ENCODE measurements at places on chromosomes 11 and 22.

DNA sequence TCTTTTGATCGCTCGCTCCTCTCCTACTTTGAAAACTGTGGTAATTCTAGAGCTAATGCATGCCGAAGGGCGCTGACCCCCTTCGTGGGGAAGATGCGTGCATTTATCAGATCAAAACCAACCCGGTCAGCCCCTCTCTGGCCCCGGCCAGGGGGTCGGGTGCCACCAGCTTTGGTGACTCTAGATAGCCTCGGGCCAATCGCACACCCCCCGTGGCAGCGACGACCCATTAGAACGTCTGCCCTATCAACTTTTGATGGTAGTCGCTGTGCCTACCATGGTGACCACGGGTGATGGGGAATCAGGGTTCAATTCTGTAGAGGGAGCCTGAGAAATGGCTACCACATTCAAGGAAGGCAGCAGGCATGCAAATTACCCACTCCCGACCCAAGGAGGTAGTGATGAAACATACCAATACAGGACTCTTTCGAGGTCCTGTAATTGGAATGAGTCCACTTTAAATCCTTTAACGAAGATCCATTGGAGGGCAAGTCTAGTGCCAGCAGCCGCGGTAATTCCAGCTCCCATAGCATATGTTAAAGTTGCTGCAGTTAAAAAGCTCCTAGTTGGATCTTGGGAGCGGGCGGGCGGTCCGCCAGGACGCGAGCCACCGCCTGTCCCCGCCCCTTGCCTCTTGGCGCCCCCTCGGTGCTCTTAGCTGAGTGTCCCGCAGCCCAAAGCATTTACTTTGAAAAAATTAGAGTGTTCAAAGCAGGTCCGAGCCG is 3898.2 kb upstream of the OR11H1 start:
- DNase-seq = no peak

GRCh38 chr11:22197139-22198005 is 4.5 kb downstream of the ANO5 start:
- DNase-seq = no peak

DNA sequence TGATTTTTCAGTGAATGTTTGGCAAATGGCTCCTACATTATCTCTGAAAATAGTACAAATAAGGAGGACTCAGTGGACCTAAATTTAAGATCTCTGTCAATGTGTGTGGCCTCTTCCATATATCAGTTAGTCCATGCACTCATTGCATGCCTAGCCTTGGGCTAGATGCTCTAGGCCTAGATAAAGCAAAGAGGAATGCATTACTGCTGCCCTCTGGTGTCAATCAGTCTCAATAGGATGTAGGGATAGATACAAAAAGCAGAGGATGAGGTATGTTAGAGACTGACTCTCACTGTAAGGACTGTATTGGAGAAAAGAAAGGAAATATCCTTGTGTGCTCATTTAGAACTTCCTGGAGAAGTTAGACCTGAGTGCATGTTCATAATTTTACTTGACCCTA is 42.0 kb downstream of the MS4A2 start:
- peak; percentile 58 for DNase-seq

GRCh38 chr11:23856654-23857053 is 640.2 kb upstream of the LUZP2 start:
- DNase-seq = no peak

DNA sequence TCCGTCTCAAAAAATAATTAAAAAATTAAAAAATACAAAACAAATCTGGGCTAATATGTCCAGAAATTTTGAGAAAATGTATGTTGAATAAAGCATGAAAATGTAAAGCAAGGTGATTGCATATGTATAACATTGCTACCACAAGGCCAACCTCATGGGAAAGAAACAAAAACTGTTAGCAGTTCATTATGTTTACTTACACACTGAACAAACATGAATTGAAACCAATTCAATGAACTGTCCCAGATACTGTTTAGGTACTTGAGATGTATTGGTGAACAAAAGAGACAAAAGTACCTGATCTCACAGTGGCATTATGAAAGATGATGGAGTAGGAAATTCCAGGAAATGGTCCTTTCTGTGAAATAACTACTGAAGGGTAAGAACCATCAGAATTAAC is 43.8 kb upstream of the IGLL5 start:
- no peak for DNase-seq

GRCh38 chr11:131027491-131027890 is 111.2 kb upstream of the SNX19 start:
- no peak for DNase-seq

GRCh38 chr11:123173040-123173855 is 21.8 kb downstream of the CLMP start:
- no peak for DNase-seq

GRCh38 chr11:46402957-46403902 is 11.7 kb upstream of the CHRM4 start:
- DNase-seq = no peak

GRCh38 chr11:124644426-124645280 is 22.0 kb downstream of the TBRG1 start:
- DNase-seq = peak; percentile 87

DNA sequence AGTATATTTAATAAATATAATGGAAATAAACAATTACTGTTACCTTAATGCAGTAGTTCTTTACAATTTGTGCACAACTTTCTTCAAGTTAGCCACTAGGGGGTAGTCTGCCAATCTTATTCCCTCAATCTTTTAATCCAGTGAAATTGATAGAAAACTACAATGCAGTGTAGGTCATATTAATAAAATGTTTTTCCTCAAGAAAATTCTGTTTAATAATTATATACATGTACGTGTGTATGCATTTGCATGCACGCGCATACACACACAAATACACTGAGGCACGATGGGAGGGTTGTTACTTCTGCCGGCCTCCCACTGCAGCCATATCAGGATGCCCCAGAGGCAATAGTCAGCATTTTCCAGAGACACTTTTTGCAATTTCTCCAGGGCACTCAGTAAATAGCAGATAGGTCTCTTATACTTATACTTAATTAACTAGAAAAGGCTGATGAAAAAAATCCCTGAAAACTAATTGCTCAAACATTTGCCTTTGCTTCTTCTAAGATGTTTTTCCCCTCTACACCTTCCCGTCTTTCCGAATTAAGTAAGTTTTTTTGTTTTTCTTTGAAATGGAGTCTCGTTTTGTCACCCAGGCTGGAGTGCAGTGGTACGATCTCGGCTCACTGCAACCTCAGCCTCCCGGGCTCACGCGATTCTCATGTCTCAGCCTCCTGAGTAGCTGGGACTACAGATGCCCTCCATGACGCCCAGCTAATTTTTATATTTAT is 3.1 kb downstream of the GAB2 start:
- peak; percentile 36 for DNase-seq

DNA sequence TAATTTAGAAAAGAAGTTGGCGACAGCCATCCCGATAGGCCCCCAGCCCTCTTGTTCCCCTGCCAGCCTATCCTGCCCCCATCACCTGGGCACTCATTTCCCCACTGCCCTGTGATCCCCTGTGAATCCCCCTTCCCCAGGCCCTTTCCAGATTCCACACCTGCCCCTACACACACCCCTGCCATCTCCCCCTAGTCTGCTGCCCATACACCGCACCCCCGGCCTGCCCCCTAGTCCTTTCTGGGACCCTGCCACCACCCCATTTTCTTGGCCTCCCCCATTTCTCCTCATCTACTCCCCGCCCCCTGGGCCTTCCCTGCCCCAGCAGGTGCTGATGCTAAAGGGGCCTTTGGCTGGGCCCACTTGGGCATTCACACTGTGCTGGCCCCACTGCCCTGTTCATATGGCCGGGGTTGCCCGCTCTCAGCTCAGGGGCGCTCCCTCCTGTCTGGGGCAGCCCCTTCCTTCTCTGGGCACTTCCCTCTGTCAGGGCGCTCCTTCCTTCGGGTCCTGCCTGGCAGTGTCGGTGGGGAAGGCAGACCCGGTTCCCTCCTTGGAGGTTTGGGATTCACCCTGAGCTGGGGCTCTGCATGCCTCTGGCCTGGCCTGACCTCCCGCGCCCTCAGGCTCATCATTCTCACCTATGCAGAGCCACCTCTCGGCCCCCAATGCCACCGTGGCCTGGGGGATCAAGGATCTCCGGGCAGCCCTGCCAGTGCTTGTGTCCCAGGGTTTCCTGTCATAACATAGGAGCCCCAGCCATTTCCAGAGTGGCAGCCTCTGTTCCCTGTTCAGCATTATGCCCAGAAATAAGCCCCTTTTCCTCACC is 108.2 kb downstream of the BCR start:
- no peak for DNase-seq

GRCh38 chr11:75195167-75195962 is 44.5 kb downstream of the SLCO2B1 start:
- DNase-seq = peak; percentile 71

GRCh38 chr11:114348200-114349191 is 51.8 kb downstream of the C11orf71 start:
- peak; percentile 51 for DNase-seq

GRCh38 chr11:2325123-2325522 is 23.3 kb downstream of the TSPAN32 start:
- DNase-seq = no peak

DNA sequence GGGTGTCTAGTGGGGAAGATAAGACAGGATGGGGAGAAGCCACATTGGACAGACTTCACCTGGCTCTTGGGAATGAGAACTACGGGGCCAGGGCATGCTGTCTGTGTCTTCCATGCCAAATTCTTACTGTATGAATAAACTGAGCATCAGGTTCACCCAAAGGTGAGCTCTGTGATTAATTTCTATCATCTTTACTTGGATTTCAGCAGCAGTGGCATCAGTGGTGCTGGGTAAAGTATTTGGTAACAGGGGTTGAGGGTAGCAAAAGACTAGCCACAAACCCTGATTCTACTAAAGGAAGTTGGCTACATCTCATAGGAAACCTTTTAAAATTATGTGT is 38.8 kb downstream of the IRAG1 start:
- DNase-seq = no peak

GRCh38 chr22:39414886-39415285 is 15.3 kb downstream of the TAB1 start:
- DNase-seq = no peak

DNA sequence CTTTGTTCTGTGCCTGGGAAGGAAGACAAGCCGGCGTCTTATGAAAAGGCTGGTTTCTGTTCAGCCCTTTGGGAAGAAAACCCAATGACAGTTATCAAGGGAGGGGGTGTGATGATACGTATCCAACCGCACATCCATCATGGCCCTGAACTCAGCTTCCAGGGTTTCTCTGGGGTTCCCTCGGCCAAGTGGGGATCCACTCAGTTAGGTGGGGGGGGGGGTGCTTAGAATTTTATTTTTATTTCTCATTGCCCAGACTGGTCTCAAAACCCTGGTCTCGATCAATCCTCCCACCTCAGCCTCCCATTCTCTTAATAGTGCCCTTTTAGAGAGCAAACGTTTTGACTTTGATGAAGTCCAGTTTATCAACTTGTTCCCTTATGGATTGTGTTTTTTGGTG is 25.7 kb downstream of the KCNQ1 start:
- no peak for DNase-seq

- no peak for DNase-seq
Measured at GRCh38 chr11:87092159-87092558, 54.4 kb downstream of the TMEM135 start.

GRCh38 chr11:87473174-87473573 is 435.4 kb downstream of the TMEM135 start:
- no peak for DNase-seq

GRCh38 chr11:93736129-93736528 is 5.2 kb downstream of the TAF1D start:
- DNase-seq = no peak

DNA sequence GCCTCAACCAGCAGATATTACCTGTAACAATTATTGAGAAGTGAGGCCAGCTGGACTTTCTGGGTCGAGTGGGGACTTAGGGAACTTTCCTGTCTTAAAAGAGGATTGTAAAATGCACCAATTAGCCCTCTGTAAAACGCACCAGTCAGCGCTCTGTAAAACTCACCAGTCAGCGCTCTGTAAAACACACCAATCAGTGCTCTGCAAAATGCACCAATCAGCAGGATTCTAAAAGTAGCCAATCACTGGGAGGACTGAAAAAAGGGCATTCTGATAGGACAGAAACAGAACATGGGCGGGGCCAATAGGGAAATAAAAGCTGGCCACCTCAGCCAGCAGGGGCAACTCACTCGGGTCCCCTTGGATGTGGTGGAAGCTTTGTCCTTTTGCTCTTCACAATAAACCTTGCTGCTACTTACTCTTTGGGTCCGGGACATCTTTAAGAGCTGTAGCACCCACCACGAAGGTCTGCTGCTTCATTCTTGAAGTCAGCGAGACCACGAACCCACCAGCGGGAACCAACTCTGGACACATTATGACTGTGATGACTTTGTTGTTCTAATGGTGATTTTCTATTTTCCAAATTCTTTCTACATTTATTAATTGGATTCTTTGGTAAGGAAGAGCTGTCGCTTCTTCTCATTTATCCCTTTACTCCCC is 40.2 kb upstream of the FGF3 start:
- no peak for DNase-seq

DNA sequence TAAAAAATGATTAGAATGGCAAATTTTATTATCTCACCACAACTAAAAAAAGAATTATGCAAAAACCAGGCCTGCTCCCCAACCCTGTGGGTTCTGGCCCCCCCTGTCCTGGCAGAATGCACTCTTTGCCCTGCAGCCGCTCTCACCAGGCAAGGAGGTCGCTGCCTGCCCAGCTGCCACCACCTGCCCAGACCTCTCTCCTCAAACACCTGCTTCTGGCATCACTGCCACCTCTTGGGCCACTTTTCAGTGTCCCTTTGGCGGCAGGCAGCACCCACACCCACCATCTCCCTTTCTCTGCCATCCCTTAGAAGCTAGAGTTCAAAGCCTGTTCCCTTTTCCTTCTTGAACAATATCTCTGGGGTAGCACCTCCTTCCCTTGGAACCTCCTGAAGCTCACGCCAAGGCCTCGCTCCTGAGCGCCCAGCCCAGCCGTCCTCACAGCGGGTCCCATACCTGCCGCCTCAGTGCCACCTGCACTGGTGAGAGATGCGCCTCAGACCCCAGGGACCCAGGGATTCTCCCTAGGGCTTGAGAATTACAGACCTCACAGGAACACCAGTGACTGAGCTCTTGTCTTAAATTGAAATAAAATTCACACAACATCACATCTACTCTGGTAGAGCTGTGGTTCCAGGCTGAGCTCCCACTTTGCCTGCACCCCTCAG is 44.6 kb downstream of the SGSM3 start:
- no peak for DNase-seq

DNA sequence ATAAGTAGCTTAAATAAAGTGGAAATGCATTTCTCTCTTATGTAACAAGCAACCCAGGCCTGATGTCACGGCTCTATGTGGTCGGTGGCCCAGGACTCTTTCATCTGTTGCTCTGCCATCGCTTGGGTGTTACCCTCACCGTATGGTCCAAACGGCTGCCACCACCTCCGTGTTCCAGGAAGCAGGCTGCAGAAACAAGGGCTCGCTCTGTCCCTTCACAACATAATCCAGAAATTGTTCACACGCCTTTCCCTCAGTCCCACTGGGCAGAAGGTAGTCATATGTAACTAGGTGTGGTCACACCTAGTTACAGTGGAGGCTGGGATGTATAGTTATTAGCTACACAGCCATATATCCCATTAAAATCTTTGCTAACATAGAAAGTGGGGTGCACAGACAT is 421.0 kb downstream of the SOX6 start:
- DNase-seq = no peak

DNA sequence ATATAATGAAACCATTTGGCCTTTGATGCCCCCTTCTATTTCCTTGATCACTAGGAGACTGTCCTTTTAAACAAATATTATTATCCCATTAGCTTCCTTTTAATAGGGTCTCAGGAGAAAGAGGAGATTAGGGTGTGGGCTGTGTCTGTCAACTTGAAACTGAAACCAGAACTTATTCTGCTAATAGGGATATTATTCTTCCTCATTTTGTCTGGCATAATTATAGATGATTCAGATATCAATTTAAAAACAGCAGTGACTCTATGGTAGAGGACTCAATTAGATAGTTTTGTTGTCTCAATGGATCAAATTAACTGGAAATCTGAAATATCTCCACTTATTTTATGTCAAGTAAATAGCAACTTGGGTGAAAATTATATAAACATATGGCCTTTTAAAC is 584.9 kb upstream of the CCDC90B start:
- DNase-seq = no peak

Data from NCI-H1105 treated with DMSO at 0.1 percent for 48 hours (cell line).